Skin of body (tissue), 3 donors: ENCODE measurements at places on chromosomes 1 and 21. TPM values are rescaled to one million over a fixed set of nuclear protein-coding genes. Genes with fewer than 3 reads are reported as not detected.

GRCh38 chr1:243827206-243827605 lies 22.8 kb downstream of the AKT3 start:
- DNase-seq = no peak

IQCC gene
- 3.5 TPM for total RNA-seq

DNA sequence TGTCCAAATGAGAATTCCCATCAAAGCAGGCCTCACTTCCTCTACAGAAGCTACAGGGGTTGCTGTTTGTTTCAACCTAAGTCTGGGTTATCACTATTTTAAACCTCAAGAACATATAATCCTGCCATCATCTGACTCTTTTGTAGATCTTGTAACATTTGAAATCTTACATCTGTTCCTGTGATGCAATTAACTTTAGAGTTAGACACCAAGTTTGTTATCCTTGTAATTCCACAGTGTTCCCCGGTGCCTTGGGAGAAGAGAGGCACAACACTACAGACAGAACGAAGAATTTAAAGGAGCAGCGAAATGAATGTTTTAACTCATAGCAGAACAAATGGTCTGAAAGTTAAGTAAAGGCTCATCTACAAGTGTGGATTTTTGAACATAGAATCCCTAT lies 116.1 kb downstream of the UCHL5 start:
- DNase-seq = no peak

KPRP gene
- 0.89 TPM for total RNA-seq

DNA sequence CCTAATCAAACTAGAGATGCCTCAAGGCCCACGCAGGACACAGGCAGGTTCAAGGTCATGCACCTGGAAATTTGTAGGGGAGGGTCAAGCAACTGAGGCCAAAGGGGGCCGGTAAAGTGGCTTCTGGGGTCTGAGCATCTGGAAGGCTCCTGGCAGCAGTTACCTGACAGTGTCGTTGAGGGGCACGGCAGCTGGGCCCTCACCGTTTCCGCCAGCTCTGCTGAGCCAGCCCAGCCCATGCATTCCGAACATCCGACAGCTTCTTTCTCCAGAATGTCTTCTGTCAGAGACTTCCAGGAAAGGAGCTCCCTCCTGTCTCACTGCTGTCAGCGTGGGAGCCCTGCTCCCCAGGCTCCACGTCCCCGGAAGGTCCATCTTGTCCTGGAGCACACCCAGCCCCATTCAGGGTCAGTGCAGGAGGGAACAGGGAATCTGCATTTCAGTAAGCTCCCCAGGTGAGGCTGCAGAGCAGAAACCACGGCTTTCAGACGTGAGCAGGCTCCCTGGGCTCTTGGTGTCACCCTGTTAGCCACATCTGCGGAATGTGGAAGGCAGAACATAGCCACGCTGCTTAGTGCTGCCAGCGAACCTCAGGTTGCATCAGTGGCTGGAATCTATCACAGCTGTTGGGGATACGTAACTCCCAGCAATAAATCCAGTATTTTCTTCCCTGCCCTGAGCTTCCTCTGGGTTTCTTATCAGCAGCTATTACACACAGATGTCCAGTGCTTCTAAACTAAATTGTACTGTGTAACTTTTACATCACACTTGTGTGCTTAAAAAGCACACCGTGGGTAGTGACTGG lies 36.3 kb upstream of the FAM3B start:
- DNase-seq = peak; percentile 18

DNA sequence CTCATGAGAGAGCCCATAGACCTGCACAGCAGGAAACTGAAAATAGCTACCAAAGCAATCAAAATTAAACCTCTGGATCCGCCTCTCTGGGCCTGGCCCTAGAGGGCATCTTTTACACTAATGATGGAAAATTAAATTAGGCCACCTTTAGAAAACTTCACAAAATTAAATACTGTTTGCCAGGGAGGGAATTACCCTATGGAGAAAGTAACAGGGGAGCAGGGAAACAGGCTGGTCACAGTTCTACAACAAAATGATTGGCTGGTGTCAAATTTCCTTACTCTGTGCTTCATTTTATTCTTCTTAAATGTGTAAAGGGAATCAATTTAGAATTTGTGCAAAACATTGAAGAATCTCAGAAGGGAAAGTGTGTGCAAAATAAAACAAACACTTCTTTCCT lies 62.4 kb downstream of the SPATA46 start:
- DNase-seq = no peak

DNA sequence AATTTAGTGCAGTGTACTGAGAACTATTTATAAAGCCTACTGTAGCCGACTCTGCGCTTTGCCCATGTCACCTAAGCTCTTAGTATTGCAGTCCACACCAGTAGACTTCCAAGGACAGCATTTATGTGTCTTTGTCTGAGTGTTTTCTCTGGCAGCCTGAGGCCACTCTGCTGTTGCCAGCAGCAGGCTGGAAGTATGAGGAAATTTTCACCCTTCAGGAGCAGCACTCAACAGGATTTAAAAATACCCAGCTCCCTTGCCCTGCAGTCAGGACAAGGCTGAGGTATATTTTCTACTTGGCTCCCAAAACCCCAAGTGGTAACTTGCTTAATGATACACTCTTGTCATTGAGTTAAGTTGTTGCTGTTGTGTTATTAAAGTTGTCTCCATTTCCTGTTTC lies 230.1 kb downstream of the SRGAP2C start:
- no peak for DNase-seq

GRCh38 chr1:199861020-199861795 lies 166.3 kb upstream of the NR5A2 start:
- DNase-seq = no peak

DNA sequence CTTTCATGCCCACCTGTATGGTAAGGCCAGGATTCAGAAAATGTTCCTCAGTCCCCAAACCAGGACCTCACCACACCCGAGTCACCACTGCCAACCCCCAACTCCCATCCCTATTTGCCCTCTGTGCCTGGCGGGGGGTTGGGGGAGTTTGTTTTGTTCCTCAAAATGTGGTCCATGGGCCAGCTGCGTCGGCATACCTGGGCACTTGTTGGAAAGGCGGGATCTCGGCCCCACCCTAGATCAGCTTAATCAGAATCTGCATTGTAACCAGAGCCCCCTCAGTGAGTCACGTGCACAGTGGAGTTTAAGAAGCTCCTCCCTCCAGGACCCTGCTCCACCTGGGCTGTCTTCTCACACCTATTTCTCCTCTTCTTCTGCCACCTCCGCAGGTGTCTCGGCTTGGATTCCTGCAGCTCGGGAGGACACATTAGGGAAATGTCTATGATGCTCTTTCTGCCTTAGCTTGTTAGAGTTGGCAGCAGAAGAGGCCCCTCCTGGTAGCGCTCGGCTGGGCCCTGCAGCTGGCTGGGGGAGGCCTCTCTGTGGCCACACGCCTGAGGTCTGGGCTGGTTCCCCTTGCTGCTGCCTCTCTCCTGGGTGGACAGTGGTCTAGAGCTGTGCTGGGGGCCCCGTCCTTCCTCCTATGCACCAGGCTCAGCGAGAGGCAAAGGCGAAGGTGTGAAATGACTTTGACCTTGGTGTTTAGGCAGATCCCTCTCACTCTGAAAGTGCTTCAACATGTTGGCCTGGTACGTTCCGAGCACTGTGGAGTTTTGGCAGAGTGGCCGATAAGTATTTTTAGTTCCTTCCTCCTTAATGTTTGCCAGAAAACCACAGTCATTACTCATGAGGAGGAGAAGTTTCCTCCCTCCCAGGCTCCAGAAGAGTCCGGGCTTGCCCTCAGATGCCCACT lies 41.8 kb upstream of the CAMTA1 start:
- DNase-seq = peak; percentile 9

DNA sequence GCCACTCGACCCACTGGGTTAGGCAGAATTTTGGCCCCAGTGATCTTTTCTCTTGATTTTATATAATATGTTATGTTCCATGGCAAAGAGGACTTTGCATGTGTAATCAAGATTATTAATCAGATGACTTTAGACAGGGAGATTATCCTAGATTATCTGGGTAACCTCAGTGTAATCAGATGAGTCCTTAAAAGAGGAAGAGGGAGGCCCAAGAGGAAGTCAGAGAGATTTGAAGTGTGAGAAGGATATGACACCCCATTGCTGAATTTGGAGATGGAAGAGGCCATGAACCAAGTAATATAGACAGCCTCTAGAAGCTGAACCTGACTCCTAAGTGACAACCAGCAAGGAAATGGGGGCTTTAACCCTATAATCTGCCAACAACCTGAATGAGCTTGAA lies 117.1 kb upstream of the CSF3R start:
- no peak for DNase-seq

DNA sequence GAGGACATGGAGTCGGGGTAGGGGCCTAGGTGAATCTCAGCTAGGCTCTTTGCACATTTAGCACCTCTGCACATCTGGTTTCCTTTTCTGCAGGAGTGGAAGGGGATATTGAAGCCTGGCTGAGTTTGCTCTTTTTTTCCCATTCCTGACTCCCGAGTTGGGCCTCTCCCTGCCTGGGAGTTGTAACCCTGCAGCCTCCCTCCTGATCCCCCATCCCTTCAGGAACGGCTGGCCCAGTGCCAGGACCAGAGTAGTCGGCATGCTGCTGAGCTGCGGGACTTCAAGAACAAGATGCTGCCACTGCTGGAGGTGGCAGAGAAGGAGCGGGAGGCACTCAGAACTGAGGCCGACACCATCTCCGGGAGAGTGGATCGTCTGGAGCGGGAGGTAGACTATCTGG lies 836 bp downstream of the OLFML3 start:
- peak; percentile 69 for DNase-seq
